A549 treated with Hydrocortisone at 1 μM for 4 hours (cell line): ENCODE measurements at places on chromosomes 12 and 14. TPM values are rescaled to one million over a fixed set of nuclear protein-coding genes. Genes with fewer than 3 reads are reported as not detected.

SLC22A17 gene
- 5.8 to 7.4 TPM (median 6.1 TPM) in 5 replicates for total RNA-seq

CALCOCO1 gene
- total RNA-seq = 16.7 to 23.1 TPM (median 19.2 TPM) in 5 replicates

FAM186B gene
- total RNA-seq = 0.05 to 0.16 TPM (median 0.13 TPM) in 5 replicates

CSAD gene
- 5.8 to 7.2 TPM (median 6.5 TPM) in 5 replicates for total RNA-seq

TMEM119 gene
- 0.17 to 0.20 TPM in 2 of 5 replicates, not detected in the others for total RNA-seq

BICDL1 gene
- total RNA-seq = 3.8 to 4.8 TPM (median 4.3 TPM) in 5 replicates

PLBD2 gene
- 28.8 to 33.9 TPM (median 32.6 TPM) in 5 replicates for total RNA-seq

UNC79 gene
- 0.01 to 0.02 TPM (median 0.02 TPM) in 3 of 5 replicates, not detected in the others for total RNA-seq

CCDC184 gene
- total RNA-seq = 2.5 to 3.5 TPM (median 2.8 TPM) in 5 replicates

ACSS3 gene
- total RNA-seq = 0.08 TPM in 1 of 5 replicates, not detected in the others

CBLN3 gene
- total RNA-seq = 0.97 to 1.3 TPM (median 1.2 TPM) in 5 replicates

HCAR2 gene
- total RNA-seq = 0.05 to 0.10 TPM (median 0.08 TPM) in 4 of 5 replicates, not detected in the other

LBHD2 gene
- 0.16 to 0.24 TPM in 2 of 5 replicates, not detected in the others for total RNA-seq

APOF gene
- not detected in 5 replicates for total RNA-seq

TNFAIP2 gene
- total RNA-seq = 270 to 315 TPM (median 301 TPM) in 5 replicates

MMP19 gene
- total RNA-seq = 0.35 to 0.68 TPM (median 0.60 TPM) in 5 replicates

NXPH4 gene
- total RNA-seq = 4.1 to 6.0 TPM (median 5.1 TPM) in 5 replicates

ESPL1 gene
- 17.1 to 22.0 TPM (median 18.8 TPM) in 5 replicates for total RNA-seq

WNK1 gene
- total RNA-seq = 72.0 to 118 TPM (median 91.6 TPM) in 5 replicates

ISM2 gene
- total RNA-seq = 0.39 to 0.58 TPM (median 0.49 TPM) in 5 replicates

EML5 gene
- 0.28 to 0.63 TPM (median 0.40 TPM) in 5 replicates for total RNA-seq

HSPB8 gene
- 14.6 to 22.0 TPM (median 16.2 TPM) in 5 replicates for total RNA-seq
